ENCODE measurements at places on chromosomes 1 and 21.
A peak's percentile ranks its signal among the peaks of the same experiment; 100 is the strongest.

DNA sequence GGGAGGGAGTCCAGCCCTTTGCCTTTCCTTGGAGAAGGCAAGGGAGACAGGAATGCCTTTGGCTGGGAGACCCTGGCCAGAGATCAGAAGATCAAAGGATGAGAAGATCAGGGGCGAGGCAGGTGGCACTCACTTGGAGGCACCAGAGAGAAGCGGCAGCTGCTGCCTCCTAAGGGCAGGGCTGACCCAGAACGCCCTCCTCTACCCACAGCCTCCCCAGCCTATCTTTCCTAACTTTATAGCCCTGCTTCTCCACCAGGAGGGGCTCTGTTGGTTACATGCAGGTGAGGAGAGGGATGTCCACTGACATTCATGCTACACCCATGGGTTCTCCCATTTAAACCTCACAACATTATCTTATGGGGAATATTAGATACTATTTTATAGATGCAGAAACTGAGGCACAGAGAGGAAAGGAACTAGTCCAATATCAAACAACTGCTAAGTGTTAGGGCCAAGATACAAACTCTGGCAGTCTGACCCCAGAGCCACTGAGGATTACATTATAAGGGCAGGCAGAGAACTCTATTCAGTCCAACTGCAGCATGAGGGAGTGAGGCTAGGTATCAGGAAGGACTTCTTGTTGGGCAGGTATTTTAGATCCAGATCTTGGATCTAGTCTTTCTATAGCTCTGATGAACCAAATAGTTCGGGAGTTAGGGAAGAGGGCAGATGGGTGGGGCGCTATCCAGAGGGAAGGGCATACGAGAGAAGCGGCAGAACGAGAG, 19.9 kb downstream of the LGR6 start:
- peak; percentile 69 for DNase-seq

- DNase-seq, result no peak
Measured at GRCh38 chr1:22364326-22364650, 87.4 kb upstream of the ZBTB40 start.

GRCh38 chr21:16597753-16598152, 868.0 kb downstream of the USP25 start:
- no peak for DNase-seq

DNA sequence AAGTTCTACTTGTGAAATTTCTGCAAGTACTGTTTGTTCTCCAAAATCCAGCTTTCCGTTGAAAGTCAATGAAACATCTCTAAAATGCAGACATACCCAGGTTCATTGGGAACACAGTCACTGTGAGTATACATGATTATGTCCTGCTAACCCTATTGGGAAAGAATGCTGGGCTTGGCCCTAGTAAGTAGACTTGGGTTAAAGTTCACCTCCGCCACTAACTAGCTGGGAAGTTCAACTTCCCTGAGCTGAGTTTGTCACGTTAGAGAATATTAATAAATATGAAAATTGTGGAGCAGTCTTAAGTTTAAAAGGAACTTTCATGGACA, 10.5 kb upstream of the PGD start:
- DNase-seq, result no peak

- DNase-seq, result no peak
Measured at GRCh38 chr1:240475832-240476231, 136.1 kb downstream of the GREM2 start.

- no peak for DNase-seq
Measured at GRCh38 chr1:231629132-231629531, 2.5 kb downstream of the DISC1 start.

DNA sequence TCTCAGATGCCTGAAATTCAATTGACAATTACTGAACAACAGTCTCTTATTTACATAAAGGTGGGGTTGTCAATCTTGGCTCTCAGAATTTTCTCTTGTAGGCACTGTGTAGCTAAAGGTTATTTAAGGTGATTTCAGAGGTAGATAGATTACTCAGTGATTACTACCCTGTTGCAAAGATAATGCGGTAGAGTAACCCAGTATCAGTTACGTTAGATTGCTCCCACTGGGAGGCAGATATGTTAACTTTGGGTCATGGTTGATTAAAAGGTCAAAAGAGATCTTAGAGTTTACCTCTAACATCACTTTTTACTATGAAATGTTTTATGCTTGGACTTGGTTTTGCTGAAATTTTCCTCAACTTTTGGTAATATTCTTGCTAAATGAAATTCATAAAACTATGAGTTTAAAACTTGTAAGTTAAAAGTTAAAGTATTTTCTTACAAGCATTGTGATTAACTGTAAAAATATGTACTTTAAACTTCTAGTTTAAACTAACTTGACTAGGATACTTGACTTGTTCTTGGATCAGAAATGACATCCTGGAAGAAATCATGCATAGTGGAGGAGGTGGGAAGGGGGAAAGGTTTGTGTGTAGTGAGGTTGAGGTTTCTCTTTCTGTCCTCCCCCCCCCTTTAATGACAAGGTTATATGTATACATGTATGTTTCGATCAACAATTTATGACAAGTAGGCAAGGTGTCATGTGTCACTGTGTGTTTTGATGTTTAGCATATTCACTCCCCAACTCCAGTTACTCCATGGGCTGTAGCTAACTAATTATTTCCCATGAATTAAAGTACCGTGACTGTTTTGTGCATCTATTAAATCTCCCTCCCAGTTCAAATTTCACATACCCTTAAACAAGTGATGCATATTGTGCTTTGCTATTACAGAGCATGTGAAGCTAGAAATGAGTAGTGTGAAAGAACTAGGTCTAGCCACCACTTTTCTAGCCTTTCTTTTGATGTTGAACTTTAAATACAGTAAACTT, 2.9 kb downstream of the LAMC1 start:
- DNase-seq, result no peak

DNA sequence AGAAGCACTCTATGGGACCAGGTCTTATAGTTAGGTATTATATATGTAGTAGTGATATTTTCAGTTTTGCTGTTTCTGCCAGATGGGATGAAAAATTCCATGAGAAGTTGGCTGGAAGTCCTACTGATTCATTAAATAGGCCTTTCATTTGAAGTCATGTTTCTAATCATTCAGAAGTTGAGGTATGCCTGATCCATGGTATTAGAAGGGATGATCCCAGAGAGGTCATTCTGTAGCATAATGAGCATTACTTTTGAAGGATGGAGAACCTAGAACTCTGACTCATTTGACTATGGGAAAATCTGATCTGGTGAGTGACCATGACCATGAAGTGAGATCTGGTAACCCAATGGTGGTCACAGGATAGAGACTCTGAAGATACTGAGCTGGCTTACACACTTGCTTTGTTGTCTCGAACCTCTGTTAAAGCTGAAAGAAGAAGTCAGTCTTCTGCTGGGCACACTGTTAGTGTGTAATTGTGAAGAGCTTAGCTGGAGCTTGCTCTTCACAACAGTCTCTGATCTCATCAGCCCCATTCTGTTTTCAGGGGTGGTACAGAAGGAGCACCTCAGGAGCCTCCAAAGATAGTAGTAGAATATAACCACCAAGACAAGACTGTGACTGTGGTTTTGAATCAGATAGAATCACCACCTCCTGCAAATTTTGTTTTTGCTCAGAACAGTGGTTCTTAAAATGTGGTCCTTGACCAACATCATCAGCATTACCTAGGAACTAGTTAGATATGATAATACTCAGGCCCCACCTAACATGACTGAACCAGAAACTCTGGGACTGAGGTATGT, 9.0 kb downstream of the MGST3 start:
- DNase-seq, result no peak

DNA sequence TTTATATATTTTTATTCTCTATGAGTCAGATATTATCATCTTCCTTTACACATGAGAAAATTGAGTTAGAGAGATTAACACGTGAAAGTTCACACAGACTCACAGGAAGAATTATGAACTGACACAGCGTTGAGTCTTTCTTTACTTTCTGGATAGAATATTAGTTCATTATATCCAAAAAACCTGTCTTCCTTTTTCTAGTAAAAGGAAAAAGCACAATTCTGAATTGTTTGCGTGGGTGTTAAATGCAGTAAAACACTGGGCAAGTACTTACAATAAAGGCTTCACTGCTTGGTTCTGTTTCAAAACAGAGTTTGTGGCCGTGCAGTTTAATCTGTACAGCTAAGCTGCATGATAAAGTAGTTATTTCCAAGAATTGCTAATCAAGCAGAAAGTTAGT, 10.8 kb downstream of the MAGI3 start:
- DNase-seq, result no peak

DNA sequence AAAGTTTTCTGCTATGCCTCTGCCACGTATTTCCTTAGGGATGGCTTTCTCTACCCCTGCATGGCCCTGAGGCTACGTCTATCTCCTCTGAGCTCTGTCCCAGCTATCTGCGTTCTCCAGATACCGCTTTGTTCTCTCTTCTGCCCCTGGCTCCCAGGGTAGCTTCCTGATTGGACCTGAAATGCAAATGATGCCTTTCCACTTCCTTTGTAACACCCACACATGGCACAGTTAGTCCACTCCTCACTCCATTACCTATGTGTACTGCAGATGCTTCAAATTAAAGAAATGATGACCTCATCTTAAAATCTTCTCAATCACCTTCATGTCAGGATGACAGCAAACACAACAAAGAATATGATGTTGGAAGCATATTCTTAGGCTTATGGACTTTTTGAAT, 138.6 kb upstream of the POGK start:
- no peak for DNase-seq

DNA sequence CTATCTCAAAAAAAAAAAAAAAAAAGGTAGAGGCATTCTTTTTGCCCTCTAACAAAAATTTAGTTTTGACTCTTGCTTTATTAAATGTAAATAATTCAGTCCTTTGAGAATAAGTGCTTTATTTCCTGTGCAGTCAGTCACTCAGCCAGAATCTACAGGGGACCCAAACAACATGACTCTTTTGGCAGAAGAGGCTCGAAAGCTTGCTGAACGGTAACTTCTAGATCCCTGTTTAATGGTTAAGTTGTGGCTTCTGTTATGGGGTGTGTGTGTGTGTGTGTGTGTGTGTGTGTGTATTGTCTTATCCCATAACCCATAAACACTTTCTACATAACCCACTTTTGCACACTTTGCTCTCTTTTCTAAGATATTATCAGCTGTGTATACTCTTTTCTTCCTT, 54.9 kb upstream of the LAMC2 start:
- DNase-seq, result no peak

- no peak for DNase-seq
Measured at GRCh38 chr1:209911746-209912145, 26.3 kb upstream of the SYT14 start.

DNA sequence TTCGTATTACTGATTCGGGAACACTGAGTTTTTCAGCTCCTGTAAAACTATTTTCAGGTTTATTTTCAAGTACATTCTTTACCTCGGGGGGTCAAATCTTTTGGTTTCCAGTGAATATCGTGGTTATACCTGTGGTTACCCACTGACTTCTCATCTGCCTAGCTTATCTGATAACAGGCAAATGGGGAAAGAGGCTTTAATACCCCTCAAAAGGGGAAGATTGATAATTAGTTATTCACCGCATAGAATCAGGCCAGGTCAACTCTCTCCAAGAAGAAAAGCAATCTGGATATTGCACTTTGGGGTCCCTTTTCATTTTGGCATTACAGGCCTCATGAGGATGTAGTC, 23.0 kb downstream of the RUNX1 start:
- DNase-seq, result no peak

DNA sequence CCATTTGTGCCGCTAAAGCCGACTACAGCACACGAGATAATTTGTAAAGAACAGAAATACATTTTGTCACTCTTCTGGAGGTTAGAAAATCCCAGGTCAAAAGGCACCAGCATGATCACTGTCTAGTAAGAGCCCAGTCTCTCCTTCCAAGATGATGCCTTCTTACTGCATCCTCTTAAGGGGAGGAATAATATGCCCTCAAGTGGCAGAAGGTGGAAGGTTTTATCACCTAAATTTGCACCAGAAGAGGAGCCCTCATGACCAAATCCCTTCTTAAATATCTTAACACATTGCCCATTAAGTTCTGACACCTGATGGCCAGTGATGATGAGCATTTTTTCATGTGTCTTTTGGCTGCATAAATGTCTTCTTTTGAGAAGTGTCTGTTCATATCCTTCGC, 326.7 kb upstream of the RGS18 start:
- no peak for DNase-seq

DNA sequence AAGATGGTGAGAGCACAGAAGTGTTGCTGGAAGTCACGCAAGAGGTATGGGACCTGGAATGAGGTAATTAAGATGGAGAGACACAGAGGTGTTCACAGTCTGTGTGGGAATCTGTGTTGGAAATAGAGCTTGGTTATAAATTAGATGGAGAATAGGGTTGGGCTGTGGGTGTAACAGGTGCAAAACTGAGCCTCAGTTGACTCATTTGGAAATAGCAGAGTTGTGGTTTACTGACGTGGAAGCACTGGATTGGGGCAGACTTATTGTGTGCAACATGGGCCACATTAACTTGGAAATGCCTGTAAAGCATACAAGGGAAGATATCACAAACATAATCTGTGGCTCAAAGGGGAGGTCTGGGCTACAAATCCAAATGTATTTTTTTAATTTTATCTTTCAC, 13.0 kb downstream of the CAMSAP2 start:
- DNase-seq, result no peak

GRCh38 chr1:215776336-215776735, 209.2 kb downstream of the KCTD3 start:
- no peak for DNase-seq

DNA sequence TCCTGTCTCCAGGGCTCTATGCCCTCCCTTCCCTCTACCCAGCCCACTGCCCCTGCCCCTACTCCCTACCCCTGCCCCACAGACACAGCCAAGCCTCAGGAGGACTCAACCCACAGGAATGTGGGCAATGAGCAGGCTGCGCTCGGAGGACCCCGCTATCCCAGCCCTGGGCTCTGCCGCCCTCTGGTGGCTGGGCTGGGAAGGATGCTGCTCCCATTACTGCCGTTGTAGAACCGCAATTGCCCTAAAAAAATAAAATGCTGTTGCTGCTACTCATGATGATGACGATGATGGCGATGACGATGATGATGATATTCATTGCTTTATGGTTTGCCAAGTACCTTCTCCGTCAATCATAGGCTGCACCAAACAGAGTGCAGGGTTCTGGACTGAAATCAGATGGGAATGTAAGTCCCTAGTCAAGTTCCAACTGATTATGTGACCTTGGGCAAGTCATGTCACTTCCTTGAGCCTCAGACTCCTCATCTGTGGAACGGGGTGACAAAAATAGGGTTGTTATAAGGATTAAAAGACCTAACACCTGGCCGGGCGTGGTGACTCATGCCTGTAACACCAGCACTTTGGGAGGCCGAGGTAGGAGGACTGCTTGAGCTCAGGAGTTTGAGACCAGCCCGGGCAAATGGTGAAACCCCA, 24.6 kb downstream of the ARHGEF19 start:
- DNase-seq, result peak; percentile 85

DNA sequence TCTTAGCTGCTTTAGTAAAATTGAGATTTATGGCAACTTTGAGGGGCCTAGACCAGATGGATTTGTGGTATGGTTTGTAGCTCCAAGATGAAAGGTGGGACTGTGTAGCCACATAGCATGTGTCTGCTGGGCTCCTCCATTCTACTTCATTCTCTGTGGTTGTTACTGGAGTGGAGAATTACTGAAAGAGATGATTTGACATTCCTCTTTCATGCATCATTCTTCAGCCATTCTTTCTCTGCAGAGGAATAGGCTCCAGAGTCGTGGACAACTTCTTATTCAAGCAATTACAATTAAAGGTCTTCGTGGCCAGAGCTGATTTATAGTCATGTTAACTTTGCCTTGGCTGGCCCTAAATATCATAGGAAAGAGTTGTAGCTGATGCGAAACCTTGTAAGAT, 328.9 kb downstream of the PAPPA2 start:
- DNase-seq, result no peak

Measured in WTC11 (cell line).